ENCODE measurements at places on chromosomes 3 and 15.

- no peak for DNase-seq
Measured at GRCh38 chr15:42461261-42461660, 29.7 kb downstream of the ZNF106 start.

- no peak for DNase-seq
Measured at GRCh38 chr15:101667881-101668280, 15.7 kb upstream of the TM2D3 start.

GRCh38 chr3:30245858-30246622, 360.4 kb upstream of the TGFBR2 start:
- DNase-seq = no peak

DNA sequence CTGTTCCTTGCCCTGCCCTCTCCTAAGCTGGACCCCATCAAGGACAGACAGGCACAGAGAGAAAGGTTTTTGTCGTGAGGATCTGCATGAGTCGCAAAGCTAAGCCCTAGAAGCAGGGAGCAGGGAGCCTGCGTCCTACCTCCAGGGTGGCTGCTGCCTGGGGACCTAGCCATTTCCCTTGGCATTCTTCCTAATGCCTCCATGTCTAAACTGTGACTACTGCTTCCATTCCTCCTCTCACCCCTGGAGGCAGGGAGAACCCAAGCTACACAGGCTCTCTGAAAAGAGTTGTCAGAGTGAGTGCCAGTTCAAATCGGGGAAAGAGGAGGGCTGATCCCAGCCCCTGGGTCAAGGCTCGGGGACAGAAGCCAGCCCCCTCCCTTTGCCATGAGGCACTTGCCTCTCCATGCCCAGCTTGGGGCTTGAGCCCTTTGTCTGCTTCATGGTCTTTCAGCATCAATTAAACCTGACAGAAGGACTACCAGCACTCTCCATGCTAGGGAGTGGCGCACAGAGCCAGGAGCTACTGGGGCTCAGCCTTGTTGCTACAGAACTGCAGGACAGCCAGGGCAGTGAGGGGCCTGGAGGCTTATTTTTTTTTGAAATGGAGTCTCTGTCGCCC, 2.4 kb downstream of the GCHFR start:
- no peak for DNase-seq

DNA sequence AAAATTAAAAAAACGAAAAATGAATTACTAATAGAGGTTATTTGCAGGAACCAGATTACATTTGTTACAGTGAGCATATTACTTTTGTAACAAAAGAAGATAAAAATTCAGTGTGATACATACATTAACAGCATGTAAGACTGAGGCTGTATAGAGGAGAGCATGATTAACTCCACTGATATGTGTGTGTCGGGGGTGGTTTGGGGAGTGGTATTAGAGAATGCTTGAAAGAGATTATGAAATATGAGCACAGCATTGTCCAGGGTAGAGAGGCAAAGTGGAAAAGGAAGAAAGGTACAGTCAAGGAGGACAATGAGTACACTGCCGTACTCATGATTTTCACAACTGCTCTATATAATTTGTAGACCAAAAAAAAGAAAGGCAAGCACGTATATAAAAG, 62.9 kb upstream of the LRRFIP2 start:
- DNase-seq = no peak

GRCh38 chr3:86578071-86578470, 412.9 kb downstream of the VGLL3 start:
- no peak for DNase-seq

- DNase-seq = no peak
Measured at GRCh38 chr3:65151666-65152065, 463.9 kb upstream of the ADAMTS9 start.

DNA sequence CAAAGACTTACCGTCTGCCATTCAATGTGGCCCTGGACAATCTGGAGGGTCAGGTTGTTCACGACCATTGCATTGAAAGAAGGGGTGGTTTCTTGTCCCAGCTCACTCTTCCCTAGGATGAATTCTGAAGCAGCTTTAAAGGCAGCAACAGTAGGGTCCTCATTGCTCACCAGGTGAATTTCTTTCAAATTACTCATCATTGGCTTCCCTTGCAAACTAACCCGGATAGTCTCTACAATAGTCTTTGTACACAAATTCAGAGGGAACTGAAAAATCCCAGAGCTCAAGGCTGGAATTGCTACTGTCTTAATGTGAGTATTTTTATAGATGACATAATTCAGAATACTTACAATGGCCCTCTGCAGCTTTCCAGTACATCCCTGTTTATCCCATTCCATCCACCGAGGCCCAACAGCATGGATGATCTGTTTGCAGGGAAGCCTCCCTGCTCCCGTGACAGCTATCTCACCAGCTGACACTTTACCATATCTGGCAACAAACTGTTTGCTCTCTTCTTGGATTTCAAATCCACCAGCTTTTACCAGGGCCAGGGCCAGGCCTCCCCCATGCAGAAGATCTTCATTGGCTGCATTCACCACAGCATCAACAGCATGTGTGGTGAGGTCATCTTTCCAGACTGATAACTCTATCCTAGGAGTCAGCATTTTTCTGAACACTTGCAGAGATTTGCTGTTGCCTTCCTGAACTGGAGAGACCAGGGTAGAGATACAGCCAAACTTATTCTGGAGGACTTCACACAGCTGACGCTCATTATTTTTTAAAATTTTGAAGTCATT, 8.6 kb downstream of the PARP9 start:
- peak; percentile 29 for DNase-seq

DNA sequence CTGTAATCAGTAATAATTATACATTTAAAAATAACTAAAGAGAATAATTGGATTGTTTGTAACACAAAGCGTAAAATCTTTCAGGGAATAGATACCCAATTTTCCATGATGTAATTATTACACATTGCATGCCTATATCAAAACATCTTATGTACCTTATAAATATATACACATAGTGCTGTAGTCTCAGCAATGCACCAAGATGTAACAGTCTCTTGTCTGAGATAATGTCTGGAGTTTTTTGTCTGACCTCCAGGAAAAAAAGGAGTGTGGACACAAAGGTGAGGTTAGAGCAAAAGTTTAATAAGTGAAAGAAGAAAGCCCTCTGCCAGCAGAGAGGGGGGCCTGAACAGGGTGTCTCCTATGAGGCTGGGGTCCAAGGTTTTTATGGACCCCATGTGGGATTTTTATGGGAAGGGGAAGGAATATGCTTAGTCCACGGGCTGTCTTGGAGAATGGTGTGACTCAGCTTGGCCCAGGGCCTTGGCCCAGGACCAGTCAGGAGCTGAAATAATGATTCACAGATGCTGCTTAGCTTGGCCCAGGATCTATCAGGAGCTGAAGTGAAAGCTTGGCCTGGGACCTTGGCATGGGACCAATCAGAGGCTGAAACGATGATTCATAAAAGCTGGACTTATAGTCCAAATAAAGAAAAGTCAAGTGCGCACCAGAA, 545.0 kb downstream of the ZPLD1 start:
- DNase-seq = peak; percentile 95

- no peak for DNase-seq
Measured at GRCh38 chr15:85313339-85313738, 67.1 kb upstream of the AKAP13 start.

GRCh38 chr3:126134219-126134975, 46.0 kb downstream of the ALDH1L1 start:
- DNase-seq = peak; percentile 62

GRCh38 chr15:88990185-88990679, 77.1 kb upstream of the MFGE8 start:
- DNase-seq = no peak

All from cardiac fibroblast (primary cell).